ENCODE measurements at places on chromosomes 11 and 22.

DNA sequence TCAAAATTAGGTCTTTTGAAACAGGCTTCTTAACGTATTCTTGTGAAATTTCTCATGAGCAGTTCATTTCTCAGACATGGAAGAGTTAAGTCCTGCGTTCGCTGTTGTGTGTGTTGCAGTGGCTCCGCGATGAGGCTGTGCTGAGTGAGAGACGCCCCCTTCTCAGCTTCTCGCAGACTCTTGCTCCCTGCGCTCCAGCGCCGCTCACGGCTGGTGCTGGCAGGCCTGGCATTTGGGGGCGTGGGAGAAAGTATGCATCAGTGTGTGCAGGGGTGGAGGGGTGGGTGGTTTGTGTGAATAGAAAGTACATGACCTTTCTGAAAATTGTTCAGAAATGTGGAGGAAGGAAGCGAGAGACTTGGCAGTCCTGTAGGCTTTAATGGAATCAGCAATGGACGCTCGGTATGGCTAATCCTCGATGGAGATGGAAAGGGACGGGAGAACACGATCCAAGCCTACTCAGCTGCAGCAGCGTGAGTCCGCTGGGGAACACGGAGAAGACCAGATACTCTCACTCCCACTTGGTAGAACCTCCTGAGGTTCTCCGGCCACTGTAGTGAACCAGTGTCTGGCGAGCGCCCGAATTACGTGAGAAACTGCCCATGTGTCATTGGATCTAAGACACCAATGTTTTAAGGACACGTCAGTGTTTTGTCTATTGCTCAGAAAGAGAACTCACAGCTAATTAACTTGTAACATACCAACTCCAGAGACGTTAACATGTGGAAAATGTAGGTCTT is 5.9 kb downstream of the TAB1 start:
- no peak for DNase-seq

- no peak for DNase-seq
Observed at GRCh38 chr11:27237643-27238042, 125.4 kb downstream of the CCDC34 start.

- DNase-seq, result no peak
Observed at GRCh38 chr11:111046291-111046690, 199.2 kb upstream of the POU2AF2 start.

GRCh38 chr11:17774232-17775034 is 39.9 kb downstream of the KCNC1 start:
- DNase-seq, result no peak

GRCh38 chr11:22957786-22958185 is 97.5 kb upstream of the CCDC179 start:
- no peak for DNase-seq

- no peak for DNase-seq
Observed at GRCh38 chr11:41175304-41175972, 284.0 kb downstream of the LRRC4C start.
